ENCODE measurements at places on chromosomes 16 and 17.

DNA sequence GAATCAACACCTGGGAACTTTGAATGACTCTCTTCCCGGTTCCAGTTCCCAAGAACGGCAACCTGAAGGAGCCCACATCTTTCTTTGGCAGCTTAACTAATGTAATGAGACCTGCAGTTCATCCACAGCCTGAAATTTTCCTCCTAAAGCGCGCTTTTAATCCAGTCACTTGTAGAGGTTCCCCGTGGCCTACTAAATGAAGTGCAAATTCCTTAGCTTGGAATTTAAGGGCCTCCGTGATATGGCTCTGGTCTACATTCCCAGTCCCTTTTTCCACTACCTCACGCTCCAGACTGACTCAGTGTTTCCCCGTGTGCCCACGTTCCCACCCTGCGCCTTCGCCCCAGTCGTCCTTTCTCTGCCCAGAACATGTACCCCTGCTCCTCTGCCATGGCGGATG lies 27.2 kb downstream of the FZD2 start:
- ATAC-seq, result no peak

DNA sequence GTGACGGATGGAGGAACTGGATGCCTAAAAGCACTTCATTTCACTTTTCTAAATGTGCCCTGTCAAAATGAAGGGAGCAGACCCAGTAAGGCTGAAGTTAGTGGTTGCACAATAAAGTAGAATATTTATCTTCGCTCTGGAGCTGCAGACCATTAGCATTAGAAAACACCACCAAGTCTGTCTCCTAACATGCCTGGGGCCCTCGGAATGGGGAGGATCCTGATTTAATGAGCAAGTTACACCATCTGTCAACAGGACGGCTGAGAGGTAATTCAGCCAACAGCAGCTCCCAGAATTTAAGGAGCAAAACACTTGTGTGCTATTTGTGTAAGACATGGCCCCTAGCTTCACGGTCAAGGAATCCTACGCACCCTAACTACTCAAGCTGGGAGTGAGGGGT lies 22.3 kb downstream of the CA10 start:
- peak; percentile 39 for ATAC-seq

GRCh38 chr16:28059841-28060575 lies 3.5 kb downstream of the GSG1L start:
- ATAC-seq, result no peak

GRCh38 chr16:52741351-52741750 lies 194.4 kb upstream of the TOX3 start:
- ATAC-seq, result peak; percentile 52

- no peak for ATAC-seq
Observed at GRCh38 chr17:45814622-45815606, 29.8 kb upstream of the SPPL2C start.

Measured in motor neuron (in vitro differentiated cells).